ENCODE measurements at places on chromosomes 7 and 10.

DNA sequence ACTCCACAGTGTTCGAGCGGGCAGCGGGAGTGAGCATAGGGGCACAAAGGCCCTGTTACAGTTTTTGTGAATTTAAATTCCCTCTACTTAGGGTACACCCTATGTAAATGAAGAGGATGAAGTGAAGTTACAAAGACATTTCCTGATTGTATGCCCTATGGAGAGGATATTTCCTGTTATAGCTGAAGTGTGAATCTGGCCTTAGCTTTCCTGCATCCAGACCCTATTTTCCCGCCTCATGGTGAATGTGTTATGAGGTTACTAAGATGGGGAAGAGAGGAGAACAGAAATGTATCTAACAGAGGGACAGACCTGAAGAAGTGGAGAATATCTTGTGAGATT is 37.8 kb upstream of the COMMD3 start:
- no peak for DNase-seq

- no peak for DNase-seq
Measured at GRCh38 chr10:85922356-85923129, 444.1 kb downstream of the GRID1 start.

- no peak for DNase-seq
Measured at GRCh38 chr7:96685353-96685752, 24.3 kb downstream of the SEM1 start.

GRCh38 chr10:121947343-121948330 is 19.8 kb upstream of the ATE1 start:
- DNase-seq = no peak

GRCh38 chr10:48444266-48444665 is 137.8 kb downstream of the MAPK8 start:
- no peak for DNase-seq

GRCh38 chr10:117351996-117352395 is 23.2 kb downstream of the PDZD8 start:
- no peak for DNase-seq
